ENCODE measurements at places on chromosomes 13 and 19. TPM values are rescaled to one million over a fixed set of nuclear protein-coding genes. Genes with fewer than 3 reads are reported as not detected.

DNA sequence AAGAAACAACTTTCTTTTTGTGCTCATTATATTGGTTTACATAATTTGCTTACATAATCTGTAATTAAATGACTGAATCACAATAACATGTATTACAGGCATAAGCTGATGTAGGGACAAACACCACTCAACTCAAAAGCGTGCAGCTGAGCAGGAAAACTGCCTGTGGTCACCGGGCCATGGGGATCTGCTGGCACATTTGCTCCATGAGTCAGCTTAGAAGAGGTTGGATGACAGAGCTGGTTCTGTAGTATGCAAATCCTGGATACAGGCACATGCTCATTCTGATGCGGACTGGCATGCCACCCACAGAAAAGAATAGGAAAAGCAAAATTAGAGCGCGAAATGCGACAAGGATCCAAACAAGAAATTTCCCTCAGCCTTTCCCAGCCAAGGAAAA lies 128.6 kb downstream of the USP12 start:
- no peak for DNase-seq

- DNase-seq = no peak
Measured at GRCh38 chr19:11278670-11279069, 16.3 kb upstream of the DOCK6 start.

The PRTN3 gene
- total RNA-seq = 0.71 TPM

DNA sequence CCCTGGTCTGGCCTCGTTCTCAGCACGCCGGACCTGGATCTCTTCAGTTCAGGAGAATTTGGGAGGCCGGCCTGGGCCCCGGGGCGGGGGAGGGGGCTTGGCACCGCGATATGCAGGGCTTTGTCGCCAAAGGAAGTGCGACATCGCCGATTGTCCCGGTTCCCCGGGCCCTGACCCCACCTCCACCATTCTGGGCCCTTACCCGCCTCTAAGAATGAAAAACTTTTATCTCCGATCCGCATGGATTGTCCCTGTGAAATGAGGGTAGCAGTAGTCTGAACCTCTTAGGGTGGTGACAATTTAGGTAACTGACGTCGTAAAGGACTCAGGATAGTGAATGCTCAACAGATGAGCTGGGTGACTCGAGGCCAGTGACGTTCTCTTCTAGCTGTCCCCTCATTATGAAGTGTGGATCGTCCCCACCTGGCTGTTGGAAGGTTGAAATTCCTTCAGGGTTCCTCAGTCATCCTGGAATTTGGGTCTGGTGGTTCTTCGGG lies 650 bp downstream of the DDA1 start:
- DNase-seq = no peak

The NLRP9 gene
- total RNA-seq = not detected

The ZNF850 gene
- total RNA-seq = 4.5 TPM

GRCh38 chr13:31172535-31172934 lies 10.8 kb upstream of the HSPH1 start:
- no peak for DNase-seq

The LILRB5 gene
- total RNA-seq = 24.1 TPM

DNA sequence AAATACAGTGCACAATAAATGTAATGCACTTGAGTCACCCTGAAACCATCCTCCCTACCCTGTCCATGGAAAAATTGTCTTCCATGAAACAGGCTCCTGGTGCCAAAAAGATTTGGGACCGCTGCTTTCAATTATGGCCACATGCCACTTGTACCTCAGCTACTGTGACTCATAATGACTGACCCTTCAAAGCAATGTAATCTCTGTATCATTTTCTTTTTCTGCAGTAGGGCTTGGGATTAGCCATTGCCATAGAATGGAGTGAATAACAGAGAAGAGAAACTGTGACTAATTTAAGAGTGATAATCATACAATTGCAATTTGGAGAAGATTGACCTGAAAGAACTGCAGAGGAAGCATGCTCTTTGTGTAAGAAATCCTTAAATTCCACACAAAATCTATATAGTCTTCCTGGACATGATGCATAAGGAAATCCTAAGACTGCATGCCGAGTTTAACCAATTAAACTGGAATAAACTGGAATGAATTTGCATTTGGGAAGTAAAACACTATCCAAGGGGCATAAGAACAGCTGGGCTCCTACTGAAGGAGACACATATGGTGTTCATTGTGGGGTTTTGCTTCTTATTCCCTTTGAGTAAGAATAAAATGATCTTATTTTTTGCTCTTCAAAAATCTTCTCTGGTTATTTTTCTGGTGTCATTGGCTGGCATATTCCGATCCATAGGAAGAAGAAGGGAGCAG lies 59.5 kb upstream of the SLC7A1 start:
- no peak for DNase-seq

The KANK3 gene
- 28.2 TPM for total RNA-seq

GRCh38 chr13:26557393-26558073 lies at the start of gene WASF3:
Gene WASF3 (plus strand): TSS chr13:26557683. CDS start chr13:26642271, 84,588 bp downstream.
- peak; percentile 95 for DNase-seq

The TTC9B gene
- not detected for total RNA-seq

GRCh38 chr19:19489804-19490204 lies 25.5 kb downstream of the TSSK6 start:
- no peak for DNase-seq

DNA sequence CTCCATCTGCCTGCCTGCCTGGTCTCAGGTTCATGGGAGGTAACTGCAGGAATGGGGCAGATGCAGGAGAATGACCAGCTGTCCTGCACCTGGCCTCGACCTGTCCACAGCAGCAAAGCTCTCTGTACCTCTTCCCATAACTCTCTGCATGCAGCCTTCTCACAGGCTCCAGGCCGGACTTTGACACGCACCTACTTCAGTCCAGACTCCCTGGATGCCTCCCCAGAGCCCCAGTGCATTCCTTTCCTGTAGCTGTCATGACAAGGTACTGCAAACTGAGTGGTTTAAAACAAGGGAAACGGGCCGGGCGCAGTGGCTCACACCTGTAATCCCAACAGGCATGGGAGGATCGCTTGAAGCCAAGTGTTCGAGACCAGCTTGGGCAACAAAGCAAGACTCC lies 3.3 kb downstream of the NANOS2 start:
- DNase-seq = no peak

The ZNF121 gene
- 31.8 TPM for total RNA-seq

DNA sequence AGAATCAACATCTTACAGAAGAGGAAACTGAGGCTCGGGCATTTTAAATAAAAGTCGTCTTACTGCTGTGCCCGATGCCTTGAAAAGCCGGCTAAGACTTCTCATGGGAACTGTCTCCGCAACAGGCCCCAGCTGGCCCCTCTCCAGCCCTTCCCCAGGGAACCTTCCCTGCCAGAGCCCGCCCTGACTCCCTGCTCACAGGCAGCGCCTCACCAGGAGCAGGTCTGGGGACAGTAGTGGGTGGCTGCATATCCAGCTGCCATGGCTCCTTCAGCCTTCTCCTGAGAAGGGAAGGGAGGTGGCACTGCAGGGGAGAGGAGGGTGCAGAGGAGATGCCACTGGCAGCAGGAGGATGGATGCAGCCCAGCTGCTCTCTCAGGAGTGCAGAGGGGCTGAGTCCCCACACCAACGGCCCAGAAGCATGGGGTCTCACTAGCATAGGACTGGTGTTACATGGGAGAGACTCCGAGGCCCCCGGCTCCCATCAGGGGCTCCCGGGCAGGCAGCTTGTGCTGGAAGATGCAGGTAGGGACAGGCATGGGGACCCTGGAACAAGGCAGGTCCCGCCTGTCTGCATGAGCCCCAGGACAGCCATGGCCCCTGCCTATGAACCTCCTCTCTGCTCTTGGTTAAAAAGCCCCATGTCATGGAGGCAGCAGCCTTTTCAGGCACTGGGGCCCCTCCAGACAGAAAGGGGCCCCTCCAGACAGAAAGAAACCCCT lies 216.4 kb upstream of the SGCG start:
- peak; percentile 41 for DNase-seq

DNA sequence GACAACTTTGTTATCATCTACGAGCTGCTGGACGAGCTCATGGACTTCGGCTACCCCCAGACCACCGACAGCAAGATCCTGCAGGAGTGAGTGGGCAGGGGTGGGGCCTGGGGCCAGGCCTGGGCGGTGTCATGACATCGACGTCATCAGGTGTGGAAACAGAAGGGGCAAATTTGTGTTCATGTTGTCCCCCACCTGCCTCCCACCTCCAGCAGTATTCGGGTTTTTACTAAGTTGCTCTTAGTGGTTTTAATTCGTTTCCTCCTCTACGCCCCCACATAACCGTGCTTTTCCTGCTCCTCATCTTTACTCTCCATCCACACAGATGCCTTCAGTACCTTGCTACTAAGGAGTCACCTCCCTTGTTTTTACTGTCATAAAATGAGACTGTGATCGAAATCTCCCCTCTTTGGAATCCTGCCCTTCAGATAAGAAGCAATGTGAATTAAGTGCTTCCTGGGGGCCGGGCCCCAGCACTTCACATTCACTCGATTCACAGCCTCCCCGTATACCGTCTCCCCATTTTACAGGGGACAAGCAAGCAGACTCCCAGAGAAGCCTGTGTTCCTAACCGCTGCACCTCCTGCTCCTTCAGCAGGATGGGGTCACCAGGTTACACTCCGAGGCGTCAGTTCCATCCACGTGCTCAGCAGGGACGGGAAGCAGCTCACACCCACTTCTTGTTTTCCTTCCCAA lies 10.5 kb downstream of the AP1M1 start:
- DNase-seq = peak; percentile 35

The GNG7 gene
- total RNA-seq = 11.5 TPM

DNA sequence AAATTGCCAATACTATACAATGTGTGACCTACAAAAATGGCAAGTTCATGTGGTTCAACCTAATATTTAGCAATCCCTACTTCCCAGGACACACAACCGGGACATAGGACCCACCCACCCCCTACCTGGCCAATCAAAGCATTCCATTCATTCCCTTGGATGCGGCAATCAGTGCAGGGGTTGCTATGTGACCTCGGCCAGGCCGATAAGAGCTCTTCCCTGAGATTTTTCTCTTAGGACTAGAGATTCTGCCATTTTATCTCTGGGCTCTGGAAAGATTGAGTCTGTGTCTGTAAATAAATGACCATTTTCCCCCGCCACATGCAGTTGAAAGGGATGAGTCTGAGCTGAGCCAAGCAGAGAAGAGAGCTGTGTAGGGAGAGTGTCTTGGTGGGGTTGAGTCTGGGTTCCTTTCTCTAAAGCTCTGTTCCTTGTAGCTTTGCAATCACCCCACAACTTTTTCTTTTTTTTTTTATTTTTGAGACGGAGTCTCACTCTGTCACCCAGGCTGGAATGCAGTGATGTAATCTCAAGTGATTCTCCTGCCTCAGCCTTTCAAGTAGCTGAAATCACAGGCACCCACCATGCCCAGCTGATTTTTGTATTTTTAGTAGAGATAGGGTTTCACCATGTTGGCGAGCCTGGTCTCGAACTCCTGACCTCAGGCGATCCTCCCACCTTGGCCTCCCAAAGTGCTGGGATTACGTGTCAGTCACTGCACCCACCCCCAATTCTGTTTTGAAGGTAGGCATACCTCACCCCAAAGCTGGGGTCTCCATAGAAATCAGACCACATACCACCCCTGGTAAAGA lies 7.4 kb downstream of the IFNL1 start:
- peak; percentile 28 for DNase-seq

GRCh38 chr19:5470264-5470671 lies 15.1 kb downstream of the ZNRF4 start:
- no peak for DNase-seq

The ZNF808 gene
- 38.1 TPM for total RNA-seq

The ZNF284 gene
- 3.2 TPM for total RNA-seq

- DNase-seq = no peak
Measured at GRCh38 chr19:2355168-2356035, 4.7 kb upstream of the TMPRSS9 start.

GRCh38 chr19:21202865-21203494 lies 61.1 kb downstream of the ZNF431 start:
- no peak for DNase-seq

The PLIN5 gene
- total RNA-seq = 17.1 TPM

- DNase-seq = no peak
Measured at GRCh38 chr13:110876609-110877008, 38.3 kb downstream of the ANKRD10 start.

DNA sequence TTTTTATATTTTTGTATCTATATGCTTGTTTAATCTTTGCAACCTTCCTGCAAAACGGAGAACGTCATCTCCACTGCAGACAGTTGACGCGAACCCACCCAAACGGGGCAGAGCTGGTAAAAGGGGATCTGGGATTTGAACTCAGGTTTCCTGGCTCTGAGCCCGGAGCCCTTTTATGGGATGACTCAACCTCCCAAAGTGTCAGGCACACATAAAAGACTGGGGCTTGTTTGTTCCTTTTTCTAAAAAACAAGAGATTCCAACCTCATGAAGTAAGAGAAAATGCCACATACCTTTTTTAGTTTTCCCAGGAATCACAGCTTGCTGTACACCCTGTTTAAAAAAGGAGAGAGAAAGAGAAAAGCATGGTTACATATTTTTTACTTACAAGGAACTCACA lies 78.9 kb downstream of the GADD45B start:
- DNase-seq = no peak

DNA sequence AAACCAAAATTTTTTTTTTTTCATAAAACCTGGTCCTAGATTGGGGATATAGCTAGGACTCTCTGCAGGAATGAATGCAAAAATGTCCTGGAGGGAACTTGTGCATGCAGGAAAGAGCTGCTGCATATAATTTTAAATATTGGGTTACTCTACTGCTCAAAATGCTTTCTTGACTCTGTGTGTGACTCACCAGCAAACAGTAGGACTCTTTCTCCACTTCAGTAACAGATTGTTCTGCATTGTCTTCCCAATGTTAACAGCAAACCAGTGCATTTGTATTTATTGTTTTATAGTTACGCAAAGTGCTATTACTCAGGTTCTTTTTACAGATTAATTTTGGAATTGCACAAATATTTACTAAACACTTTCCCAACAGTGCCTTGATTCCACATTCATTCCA lies 163.7 kb upstream of the KL start:
- no peak for DNase-seq

DNA sequence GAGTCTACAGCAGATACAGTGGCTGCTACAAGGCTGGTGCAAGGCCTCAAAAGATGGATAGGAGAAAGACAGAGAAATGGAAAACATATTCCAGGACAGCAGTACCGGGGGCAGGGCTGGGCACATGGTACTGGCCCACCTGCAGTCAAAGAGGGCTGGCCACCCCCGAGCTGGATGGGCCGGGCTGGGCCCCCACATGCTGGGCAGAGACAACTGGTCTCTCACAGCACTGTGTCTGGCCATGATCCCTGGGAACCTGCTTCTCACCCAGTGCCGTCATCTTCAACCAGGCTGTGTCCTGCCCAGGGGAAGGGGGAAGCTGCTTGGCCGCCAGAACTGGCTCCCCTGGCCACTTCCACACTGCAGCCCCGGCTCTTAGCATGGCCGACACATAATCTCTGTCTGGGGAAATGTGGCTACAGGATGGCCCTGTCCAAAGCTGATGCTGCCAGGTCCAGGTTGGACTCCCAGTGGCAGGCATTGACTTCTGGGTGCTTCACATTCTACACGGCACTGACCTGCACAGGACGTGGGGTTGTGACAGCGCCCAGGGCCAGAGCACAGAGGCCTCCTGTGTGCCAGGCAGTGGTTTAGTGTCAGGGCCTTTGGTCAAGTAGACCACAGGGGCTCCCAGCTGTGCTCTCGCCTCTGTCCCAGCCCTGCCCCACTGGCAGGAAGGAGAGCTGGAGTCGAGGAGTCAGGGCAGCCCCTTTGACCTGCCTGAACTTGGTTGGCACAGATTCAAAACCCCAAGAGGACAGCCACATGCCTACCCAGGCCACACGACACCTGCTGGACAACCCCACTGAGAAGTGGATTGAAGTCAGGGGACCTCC lies 21.7 kb downstream of the PEPD start:
- DNase-seq = no peak

Measured in sciatic nerve (tissue), 2 donors.